ENCODE measurements at places on chromosomes 13 and 19.

- no peak for DNase-seq
These were observed 621.5 kb upstream of the ATXN8OS start for GRCh38 chr13:69485991-69486592.

GRCh38 chr13:32075170-32075851 lies 43.7 kb downstream of the FRY start:
- DNase-seq = no peak

- DNase-seq = no peak
These were observed 18.1 kb upstream of the GSX1 start for GRCh38 chr13:27774169-27774568.

DNA sequence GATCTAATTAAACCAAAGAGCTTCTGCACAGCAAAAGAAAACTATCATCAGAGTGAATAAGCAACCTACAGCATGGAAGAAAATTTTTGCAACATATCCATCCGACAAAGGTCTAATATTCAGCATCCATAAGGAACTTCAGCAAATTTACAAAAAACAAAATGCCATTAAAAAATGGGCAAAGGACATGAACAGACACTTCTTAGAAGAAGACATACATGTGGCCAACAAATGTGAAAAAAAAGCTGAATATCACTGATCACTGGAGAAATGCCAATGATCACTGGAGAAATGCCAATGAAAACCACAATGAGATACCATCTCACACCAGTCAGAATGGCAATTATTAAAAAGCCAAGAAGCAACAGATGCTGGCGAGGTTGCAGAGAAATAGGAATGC lies 32.5 kb downstream of the ZNF582 start:
- DNase-seq = no peak

All from coronary artery (tissue), 2 donors.